ENCODE measurements at places on chromosomes 7 and 10.

- H3K4me1 ChIP-seq = peaks cover 6% of the 10 kb centered on the region
- H3K4me3 ChIP-seq = no peak overlapping the region
- H3K27me3 ChIP-seq = peaks cover 56% of the 10 kb centered on the region
- no peak for DNase-seq
- H3K36me3 ChIP-seq = no peaks in the 10 kb centered on the region
- H3K27ac ChIP-seq = no peak overlapping the region
Measured at GRCh38 chr7:139522830-139523198, 671 bp upstream of the CLEC2L start.

GRCh38 chr10:28520346-28520745 is 12.6 kb upstream of the WAC start:
- peaks cover 14% of the 10 kb centered on the region for H3K36me3 ChIP-seq
- no peaks in the 10 kb centered on the region for H3K4me1 ChIP-seq
- no peak for DNase-seq
- H3K4me3 ChIP-seq = no peak overlapping the region
- H3K27me3 ChIP-seq = no peaks in the 10 kb centered on the region

DNA sequence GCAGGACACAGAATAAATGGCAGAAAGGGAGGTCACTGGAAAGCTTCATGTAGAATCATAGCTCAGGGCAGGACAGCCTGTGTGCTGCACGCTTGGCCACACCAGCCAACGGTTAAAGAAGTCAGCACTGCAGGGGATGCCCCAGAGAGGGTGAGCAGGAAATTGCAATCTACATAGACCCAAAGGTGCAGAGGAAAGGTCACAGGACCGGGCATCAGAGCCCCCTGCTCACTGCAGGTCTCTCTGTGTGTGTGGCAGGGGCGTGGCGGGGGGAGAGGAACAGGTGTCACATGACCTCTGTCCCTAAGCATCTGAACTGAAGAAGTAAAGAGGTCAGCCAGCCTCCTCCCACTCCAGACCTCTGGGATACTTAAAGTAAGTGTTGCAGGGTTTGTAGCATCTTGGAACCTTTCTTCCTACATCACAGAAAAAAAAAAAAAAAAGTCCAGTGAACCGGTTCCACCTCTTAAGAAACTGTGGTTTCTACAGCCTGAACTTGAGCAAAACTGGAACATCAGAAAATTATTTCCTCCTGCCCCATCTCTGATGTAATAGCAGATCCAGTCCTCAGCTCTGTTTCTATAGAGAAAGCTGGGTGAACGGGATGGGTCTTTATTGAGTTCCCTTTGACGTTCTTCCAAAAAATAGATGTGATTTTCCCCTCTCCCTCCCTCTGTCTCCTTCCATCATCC is 64.3 kb downstream of the RGS10 start:
- no peak overlapping the region for H3K4me3 ChIP-seq
- peak overlapping the region; percentile 65 for H3K27ac ChIP-seq
- no peaks in the 10 kb centered on the region for H3K36me3 ChIP-seq
- peak; percentile 88 for DNase-seq

- H3K4me3 ChIP-seq = no peak overlapping the region
- DNase-seq = no peak
- no peaks in the 10 kb centered on the region for H3K4me1 ChIP-seq
- no peak overlapping the region for H3K27ac ChIP-seq
Measured at GRCh38 chr7:13231216-13231615, 543.8 kb downstream of the ARL4A start.

- H3K36me3 ChIP-seq = no peaks in the 10 kb centered on the region
- H3K4me1 ChIP-seq = peaks cover 43% of the 10 kb centered on the region
- no peaks in the 10 kb centered on the region for H3K27me3 ChIP-seq
- no peak for DNase-seq
- H3K27ac ChIP-seq = no peak overlapping the region
Measured at GRCh38 chr7:22676385-22676784, 50.6 kb upstream of the IL6 start.

- H3K27ac ChIP-seq = no peak overlapping the region
- no peak for DNase-seq
- peaks cover 82% of the 10 kb centered on the region for H3K27me3 ChIP-seq
- H3K4me1 ChIP-seq = no peaks in the 10 kb centered on the region
- no peaks in the 10 kb centered on the region for H3K36me3 ChIP-seq
- H3K4me3 ChIP-seq = no peak overlapping the region
Measured at GRCh38 chr10:98013122-98013521, 17.3 kb downstream of the CRTAC1 start.

DNA sequence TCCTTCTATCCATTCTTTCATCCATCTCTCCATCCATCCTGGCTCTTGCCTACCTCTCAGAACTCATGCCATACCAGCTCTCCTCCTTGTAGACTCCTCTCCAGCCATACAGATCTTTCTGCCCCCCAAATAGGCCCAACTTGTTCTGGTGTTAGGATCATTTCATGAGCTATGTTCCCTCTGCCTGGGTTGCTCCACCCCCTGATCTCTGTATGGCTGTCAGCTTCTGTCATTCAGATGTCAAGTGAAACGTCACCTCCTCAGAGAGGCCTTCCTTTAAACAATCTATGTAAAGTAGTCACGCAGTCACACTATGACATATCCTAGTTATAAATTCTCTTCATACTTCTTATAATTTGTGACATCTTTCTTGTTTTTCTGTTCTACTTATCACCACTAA is 42.3 kb upstream of the PNLIPRP3 start:
- DNase-seq = no peak
- H3K27ac ChIP-seq = no peak overlapping the region
- no peaks in the 10 kb centered on the region for H3K4me1 ChIP-seq
- H3K27me3 ChIP-seq = no peaks in the 10 kb centered on the region
- no peaks in the 10 kb centered on the region for H3K36me3 ChIP-seq

- H3K27ac ChIP-seq = no peak overlapping the region
- H3K4me1 ChIP-seq = no peaks in the 10 kb centered on the region
- H3K4me3 ChIP-seq = no peak overlapping the region
- DNase-seq = no peak
- H3K36me3 ChIP-seq = no peaks in the 10 kb centered on the region
- H3K27me3 ChIP-seq = no peaks in the 10 kb centered on the region
Measured at GRCh38 chr7:92306153-92306552, 60.4 kb downstream of the ANKIB1 start.

- peaks cover 19% of the 10 kb centered on the region for H3K4me1 ChIP-seq
- no peak overlapping the region for H3K4me3 ChIP-seq
- no peak overlapping the region for H3K27ac ChIP-seq
- peaks cover 19% of the 10 kb centered on the region for H3K27me3 ChIP-seq
- no peaks in the 10 kb centered on the region for H3K36me3 ChIP-seq
Measured at GRCh38 chr7:124033807-124034753, 1.2 kb upstream of the TMEM229A start.

GRCh38 chr10:81136261-81136660 is 598.6 kb downstream of the SH2D4B start:
- no peaks in the 10 kb centered on the region for H3K27me3 ChIP-seq
- H3K4me3 ChIP-seq = no peak overlapping the region
- no peak overlapping the region for H3K27ac ChIP-seq
- no peaks in the 10 kb centered on the region for H3K4me1 ChIP-seq
- DNase-seq = no peak
